ENCODE measurements at places on chromosomes 12 and 14.

- no peak for DNase-seq
Measured at GRCh38 chr12:34604227-34604626, 581.9 kb downstream of the ALG10 start.

DNA sequence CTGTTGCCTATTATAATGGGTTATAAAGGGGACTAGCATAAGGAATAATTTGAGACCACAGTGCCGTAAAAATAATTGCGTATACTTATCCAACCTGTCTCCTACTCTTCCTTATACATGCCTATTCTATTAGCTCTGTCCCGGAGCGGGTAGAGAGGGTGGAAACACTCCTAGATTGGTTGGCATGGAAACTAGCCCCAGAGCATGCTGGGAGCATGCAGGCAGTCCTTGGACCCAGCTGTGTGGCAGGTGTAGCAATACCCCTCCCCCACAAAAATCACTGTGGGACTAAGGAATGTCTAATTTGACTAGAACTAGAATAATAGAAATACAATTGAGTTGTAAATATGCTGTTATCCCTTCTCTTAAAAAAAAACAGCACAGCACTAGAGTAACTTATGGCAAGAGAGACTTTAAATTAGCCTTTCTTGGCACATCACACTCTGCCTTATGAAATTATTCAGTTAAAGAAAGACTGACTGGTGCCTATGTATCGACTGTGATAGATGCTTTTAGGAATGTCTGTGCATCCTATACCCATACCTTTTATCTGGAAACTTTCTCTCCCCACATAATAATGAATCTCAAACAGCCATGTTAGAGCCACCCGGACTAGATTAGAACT, 244.0 kb upstream of the DAAM1 start:
- no peak for DNase-seq

GRCh38 chr14:50979941-50980850, 35.9 kb upstream of the PYGL start:
- DNase-seq: no peak

DNA sequence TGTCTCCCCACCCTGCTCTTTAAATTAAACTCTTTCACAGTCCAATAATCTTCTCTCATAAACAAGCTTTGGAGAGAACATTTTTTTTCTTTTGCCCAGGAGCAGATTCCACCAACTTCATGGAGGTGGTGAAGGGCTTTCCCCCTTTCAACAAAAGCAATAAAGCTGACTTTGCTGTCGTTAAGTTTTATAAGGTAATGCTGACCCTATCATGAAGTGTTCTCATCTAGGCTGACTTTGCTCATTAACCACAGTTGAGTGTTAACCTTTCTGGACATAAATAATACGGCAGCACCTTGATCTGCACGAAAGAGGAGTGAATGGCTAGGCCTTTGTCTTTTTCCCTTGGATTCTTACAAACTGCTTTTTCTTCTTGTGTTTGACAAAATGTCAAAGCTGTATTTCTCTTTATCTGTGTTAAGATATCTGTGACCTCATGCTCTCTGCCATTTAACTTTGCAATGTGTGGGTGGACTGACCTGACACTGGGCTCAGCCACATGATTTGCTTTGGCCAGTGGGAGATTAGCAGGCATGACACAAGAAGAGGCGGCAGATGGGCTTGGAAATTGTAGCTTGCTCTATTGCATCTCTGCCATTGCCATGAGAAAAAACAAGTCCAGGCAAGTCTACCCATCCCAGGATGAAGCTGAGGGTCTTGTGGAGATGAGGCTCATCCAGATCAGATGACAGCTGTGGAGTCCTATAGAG, 470.9 kb upstream of the CCDC196 start:
- no peak for DNase-seq

- DNase-seq: no peak
Measured at GRCh38 chr12:47385653-47386052, 305.9 kb upstream of the AMIGO2 start.

DNA sequence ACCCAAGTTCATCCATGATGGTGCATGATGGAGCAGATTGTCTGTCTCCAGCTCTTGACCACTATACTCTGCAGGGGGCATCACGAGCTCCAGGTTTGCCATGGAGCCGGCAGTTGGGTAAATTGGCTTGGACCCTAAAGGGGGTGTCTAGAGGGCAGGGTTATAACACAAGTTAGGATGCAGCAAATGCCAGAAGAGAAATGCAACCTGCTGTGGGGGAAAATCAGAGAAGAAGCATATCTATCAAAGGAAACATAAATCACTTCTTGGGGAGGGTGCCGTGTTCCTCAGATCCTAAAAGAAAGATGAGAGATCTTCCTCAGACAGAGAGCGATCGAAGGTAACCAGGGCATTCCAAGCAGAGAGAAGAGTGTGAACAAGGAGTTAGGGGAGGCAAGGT, 334.9 kb downstream of the C12orf75 start:
- DNase-seq: no peak

DNA sequence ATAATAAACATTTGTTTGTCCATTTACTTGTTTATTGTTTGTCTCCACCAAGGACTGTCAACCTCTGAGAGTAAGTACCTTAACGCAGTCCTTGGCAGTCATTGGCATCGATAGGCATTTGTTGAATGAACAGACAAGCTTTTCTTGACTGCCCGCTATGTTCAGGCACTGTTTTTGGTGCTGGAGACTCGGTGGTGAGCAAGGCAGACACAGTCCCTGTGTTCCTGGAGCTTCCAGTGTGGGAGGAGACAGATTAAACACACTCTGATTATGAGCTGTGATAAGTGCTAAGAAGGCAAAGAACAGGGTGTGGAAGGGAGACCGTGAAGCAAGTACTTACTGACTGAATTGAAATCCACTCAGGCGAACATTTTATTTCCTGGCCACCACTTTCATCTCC, 1.2 kb downstream of the ATP6V0A2 start:
- no peak for DNase-seq

GRCh38 chr12:8781381-8782127, 40.9 kb upstream of the A2ML1 start:
- no peak for DNase-seq

- no peak for DNase-seq
Measured at GRCh38 chr14:72237722-72238666, 305.8 kb downstream of the RGS6 start.

DNA sequence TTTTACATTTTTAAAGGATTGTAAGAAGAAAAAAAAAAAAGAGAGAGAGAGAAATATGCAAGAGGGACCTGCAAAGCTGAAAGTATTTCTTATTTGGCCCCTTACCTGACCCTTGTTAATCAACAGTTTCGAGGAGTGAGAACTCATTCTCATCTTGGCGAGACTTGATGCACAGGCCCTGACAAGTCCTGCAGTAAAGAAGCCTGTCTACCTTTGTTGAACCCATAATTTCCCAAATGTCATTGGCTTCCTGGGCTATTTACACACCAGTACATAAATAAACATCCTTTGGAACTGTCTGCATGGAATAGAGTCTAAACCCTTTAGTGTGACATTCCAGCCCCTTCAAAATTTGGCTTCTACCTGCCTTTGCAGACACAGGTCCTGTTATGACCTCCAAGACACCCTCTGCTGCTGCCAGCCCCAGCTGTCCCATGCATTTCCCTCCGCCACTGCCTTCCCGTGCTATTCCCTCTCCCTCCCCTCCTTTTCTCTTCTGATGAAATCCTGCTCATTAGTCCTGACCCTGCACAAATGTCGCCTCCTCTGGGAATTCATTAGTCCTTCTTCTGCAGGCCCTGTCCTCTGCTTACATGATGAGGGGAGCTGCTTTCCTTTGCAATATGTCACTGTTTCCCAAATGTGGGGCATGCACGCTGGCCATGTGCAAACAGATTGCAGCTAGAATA, 35.1 kb downstream of the MYL2 start:
- no peak for DNase-seq

- DNase-seq: no peak
Measured at GRCh38 chr14:55347040-55347439, 64.6 kb downstream of the ATG14 start.

GRCh38 chr14:45198551-45198950, 54.5 kb downstream of the MIS18BP1 start:
- DNase-seq: no peak

- DNase-seq: no peak
Measured at GRCh38 chr12:49133014-49133413, 1.8 kb upstream of the TUBA1B start.

DNA sequence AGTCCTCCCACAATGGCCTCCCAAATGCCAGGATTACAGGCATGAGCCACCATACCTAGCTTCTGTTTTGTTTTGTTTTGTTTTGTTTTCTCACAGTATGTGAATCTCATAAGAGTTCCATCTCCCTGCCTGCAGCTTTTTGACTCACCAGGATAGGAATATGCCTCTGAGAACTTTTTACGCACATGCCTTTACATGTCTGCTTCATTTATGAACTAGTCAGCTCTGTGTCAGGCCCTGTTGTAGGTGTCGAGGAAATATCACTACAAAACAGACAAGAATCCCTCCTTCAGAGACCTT, 89.0 kb downstream of the BORCS5 start:
- no peak for DNase-seq

DNA sequence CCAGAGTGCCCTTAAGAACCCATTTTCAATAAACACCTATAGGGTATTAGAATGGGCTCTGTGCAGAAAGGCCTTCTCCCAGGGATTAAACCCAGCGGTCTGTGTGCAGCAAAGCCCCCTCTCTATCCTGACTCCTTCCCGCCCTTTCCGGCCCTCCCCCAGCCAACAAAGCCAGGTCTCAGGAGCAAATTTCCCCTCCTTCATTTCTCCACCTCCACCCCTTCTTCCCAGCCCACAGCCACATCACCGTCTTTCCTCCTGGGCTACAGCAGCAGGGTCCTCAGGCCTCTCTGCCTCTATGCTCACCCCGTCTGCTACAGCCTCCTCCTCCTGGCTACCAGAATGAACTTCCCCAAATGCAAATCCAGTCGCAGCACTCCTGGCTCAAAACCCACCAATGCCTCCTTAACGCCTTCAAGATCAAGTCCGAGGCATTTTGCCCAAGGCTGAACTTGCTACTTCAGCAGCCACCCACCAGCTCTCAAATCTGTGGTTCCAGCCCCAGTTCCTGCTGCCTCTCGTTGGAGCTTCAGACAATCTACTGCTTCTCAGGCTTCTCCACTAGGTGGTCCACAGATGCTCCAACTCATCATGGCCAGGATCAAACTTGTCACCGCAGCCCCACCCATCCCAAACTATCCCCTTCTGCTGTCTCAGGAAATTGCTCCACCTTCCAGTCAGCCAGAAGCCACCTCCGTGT, 134.8 kb downstream of the BCL11B start:
- no peak for DNase-seq

DNA sequence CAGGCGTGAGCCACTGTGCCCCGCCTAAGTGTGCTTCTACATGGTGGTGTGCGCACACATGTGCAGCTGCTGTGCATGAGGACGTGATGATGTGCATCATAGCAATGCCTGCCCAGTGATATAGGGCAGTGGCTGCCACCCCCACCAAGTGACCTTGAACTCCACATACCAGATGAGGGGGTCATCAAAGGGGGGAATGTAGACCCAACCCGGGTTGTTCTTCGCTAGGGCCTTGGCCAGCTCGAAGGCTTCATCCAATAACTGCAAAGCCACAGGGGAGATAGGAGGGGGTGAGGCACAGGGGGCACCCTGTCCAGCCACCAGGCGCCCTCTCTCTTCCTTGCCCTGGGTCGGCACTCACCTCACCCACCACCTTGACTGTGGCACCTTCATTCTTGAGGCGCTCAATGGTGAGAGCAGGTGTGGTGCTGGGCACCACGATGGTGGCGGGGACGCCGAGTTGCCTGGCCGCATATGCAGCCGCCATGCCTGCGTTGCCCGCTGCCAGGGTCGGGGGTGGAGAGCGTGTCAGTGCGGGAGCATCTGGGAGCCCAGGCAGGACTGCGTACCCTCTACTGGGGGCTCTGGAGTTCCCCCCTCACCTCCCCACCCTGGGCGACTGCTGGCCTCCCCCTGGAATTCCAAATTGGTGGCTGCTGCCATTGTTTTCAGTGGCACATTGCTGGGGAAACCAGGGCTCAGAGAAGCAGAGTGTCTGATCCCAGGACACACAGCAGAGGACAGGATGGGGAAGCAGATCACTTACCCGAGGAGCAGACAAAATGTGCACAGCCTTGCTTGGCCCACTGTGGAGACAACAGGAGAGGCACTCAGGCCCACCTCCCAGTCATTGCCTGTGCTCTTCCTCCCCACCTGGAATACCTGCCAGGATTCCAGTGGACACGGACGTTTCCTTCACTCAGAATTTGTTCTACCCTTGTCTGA, 5.1 kb downstream of the SDS start:
- no peak for DNase-seq

- no peak for DNase-seq
Measured at GRCh38 chr12:55515696-55516095, 23.5 kb downstream of the OR6C68 start.

DNA sequence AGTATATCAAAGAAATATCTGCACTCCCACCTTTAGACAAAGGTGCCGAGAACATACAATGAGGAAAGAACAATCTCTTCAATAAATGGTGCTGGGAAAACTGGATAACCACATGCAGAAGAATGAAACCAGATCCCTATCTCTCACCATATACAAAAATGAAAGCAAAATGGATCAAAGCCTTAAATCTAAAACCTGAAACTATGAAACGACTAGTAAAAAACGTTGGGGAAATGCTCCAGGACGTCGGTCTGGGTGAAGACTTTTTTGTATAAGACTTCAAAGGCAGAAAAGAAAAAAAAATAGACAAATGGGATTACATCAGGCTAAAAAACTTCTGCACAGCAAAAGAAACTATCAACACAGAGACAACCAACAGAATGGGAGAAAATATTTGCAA, 83.8 kb downstream of the PPM1A start:
- no peak for DNase-seq

DNA sequence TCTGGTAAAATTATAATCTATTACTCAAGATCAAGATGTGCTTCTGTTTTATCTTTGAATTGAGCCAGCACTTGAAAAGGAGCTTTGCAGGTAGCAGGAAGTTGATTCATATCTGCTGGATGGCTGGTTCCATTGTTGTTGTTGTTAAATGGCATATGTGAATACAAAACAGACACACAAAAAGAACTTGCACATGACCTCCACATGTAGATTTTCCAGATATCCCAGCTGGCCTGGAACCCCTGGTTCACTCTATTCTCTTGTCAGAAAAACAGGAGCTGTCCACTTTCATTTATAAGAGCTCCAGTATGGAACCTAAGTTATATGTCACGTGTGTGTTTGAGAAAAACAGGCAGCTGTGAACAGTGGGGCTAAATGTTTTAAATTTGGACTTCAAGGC, 273.9 kb downstream of the TMEM132D start:
- DNase-seq: no peak

GRCh38 chr12:98227162-98227561, 288.2 kb upstream of the TMPO start:
- DNase-seq: no peak

GRCh38 chr14:20438664-20439063, 2.7 kb upstream of the KLHL33 start:
- DNase-seq: no peak

DNA sequence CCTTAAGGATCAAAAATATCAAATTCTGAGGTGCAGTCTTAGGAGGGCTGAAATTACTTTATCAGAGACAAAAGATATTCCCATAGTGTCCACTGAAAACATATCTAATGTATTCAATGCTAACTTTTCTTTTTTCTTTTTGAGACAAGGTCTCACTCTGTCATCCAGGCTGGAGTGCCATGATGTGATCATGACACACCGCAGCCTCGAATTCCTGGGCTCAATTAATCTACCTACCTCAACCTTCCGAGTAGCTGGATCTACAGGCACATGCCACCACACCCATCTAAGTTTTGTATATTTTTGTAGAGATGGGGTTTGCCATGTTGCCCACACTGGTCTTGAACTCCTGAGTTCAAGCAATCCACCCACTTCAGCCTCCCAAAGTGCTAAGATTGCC, 68.3 kb downstream of the ZC3H14 start:
- DNase-seq: no peak

- no peak for DNase-seq
Measured at GRCh38 chr14:71952381-71953363, 20.4 kb downstream of the RGS6 start.

GRCh38 chr12:88562846-88563582, 17.3 kb downstream of the KITLG start:
- DNase-seq: no peak
